Stimulated activated CD8-positive, alpha-beta memory T cell treated with anti-CD3 and anti-CD28 coated beads, Interleukin-15, amount 100 ng/mL, for 24 hours (primary cell): ENCODE measurements at places on chromosomes 5 and 9.

DNA sequence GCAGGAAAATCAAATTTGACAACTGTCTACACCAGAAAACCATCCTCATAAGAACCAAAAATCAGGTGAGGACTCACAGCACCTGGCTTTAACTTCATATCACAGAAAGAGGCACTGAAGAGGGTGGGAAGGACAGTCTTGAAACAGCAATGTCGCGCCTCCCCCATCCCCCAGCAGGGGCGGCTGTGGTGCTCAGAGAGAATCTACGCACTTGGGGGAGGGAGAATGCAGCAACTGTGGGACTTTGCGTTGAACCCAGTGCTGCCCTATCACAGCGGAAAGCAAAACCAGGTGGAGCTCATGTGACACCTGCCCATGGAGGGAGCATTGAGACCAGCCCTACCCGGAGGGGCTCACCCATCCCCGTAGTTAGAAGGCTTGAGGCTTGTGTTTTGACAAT, 191.8 kb downstream of the MSX2 start:
- DNase-seq, result no peak

- DNase-seq, result no peak
Measured at GRCh38 chr5:36206913-36207312, 34.8 kb downstream of the NADK2 start.

- DNase-seq, result no peak
Measured at GRCh38 chr9:115202960-115203751, 85.2 kb upstream of the TNC start.

DNA sequence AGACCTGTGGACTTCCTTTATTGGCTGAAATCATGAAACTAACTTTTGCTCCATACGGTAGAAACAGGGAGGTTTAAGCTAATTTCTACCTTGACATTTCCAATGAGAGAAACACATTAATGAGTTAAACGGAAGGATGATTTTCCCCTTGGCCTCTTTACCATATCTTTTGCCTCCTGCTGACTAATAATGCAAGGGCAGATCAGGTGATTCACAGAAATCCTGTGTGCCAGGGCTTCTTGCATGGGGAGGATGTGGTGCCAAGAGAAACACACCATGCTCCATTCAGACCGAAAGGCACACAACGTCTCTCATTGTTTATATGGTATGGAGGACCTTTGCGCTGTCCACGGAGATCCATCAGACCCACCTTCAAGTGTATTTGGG, 17.4 kb upstream of the PRLR start:
- no peak for DNase-seq

- no peak for DNase-seq
Measured at GRCh38 chr9:36046923-36047322, 10.2 kb downstream of the RECK start.

- no peak for DNase-seq
Measured at GRCh38 chr9:91720313-91720712, 229.7 kb downstream of the ROR2 start.
